ENCODE measurements at places on chromosomes 16 and 17.

DNA sequence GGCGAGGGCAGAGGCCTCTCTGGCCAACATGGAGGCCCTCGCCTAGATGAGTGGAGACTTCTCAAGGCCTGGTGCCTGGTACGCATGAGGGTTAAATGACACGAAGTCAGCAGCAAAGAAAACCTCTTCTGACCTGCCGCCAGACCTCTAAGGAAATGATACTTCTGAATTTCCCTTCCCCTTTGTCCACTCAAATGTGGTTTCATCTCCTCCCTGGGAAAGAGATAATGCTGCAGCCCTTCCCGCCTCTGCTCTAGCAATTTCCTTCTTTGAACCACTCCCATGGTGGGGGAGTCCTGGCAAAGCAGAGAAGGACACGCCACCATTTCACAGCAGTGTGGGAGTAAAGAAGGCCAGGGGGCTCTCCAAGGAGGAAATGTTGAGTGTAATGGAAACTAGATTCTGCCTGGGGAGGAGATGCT is 65.7 kb upstream of the BCAR1 start:
- no peak for DNase-seq

DNA sequence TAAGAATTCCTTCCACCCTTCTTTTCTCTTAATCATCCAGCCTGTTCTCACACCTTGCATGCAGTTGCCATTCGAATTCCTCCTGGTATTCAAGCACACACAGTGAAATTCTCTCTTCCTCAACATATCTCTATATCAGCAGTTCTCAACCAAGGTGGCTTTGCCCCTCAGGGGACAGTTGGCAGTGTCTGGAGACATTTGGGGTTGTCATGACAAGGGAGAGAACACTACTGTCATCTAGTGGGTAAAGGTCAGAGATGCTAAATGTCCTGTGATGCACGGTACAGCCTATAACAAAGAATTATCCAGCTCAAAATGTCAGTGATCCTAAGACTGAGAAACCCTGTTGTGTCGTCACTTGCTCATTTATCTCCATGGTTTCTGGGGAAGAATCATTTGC is 94.8 kb upstream of the CPHXL start:
- no peak for DNase-seq

GRCh38 chr16:69508033-69508755 is 57.6 kb upstream of the NFAT5 start:
- no peak for DNase-seq

- DNase-seq: no peak
Measured at GRCh38 chr17:57724026-57724728, 20.9 kb downstream of the CCDC182 start.

- no peak for DNase-seq
Measured at GRCh38 chr16:2032285-2033056, 5.8 kb downstream of the NHERF2 start.

- no peak for DNase-seq
Measured at GRCh38 chr17:19345067-19345460, 17.5 kb downstream of the B9D1 start.

DNA sequence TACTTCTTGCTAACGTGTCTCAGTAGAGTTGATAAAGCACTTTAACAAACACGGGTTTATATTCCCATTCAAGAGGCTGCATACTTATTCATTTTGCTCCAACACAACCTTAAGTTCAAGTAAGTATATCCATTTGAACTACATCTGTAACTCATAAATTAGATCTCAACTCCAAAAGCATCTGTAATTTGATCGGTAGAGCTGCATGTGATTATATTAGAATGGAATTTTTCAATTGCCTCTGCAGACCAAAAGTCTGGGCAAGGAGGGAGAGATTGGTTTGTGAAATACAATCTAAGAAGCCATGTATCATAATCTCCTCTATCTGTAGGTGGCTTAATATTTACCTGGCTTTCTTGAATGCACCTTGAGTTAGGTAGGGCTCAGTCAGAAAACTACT is 371.0 kb downstream of the RBFOX1 start:
- no peak for DNase-seq

GRCh38 chr16:66529475-66529874 is 20.4 kb downstream of the TK2 start:
- DNase-seq: no peak

- no peak for DNase-seq
Measured at GRCh38 chr17:3961564-3962047, 2.6 kb downstream of the ATP2A3 start.

DNA sequence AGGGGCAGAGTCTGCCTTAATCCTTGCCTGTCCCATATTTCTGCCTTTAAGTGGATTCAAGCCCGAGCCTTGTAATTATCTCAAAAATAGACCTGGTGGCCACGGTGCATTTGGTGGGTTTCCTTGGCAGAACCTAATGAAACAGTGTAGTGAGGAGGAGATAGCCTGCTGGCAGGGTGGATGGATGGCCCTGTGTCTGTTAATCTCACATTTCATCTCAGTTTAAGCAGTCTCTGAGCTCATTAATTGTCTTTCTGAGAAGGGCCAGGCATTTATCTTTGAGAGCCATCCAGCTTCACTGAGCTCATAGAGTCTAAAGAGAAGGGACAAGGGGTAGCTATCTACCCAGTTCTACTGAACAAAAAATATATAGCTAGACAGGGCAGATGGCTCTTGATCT is 364.0 kb upstream of the EEF2KMT start:
- DNase-seq: no peak

GRCh38 chr16:57562066-57562465 is 19.6 kb downstream of the ADGRG5 start:
- DNase-seq: no peak

DNA sequence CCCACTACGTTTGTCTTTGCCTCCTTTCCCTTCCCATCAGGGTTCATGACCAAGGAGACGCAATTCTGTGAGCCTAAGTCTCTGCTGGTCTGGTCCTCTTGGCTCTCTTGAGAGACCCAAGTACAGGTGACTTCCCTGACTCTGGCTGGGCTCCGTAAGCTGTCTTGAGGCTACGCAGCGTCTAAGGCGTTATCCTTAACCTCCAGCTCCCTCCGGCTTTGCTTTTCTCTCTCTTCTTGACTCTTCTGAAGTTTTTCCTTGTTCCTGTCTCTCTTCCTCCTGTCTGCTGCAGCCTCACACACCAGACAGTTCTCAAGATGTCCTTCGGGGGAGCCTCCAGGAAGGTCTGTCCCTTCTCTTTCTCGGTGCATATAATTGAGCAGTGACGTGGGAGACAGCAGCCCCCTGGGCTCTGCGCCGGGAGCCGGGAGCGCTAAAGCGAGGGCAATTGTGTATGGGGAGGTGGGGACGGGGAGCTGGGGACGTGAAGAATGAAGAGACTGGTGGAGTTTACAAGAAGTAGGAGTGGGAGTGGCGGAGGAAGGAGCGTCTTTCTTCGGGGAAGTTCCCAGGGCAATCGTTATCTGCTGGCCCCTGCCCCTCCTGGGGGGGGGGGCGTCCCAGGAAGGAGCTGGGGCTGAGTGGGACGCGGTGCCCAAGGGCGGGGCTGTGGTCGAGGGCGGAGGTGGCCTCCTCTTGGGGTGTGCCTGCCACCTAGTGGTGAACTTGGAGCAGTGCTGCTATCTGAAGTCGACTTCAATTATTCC is 6.9 kb upstream of the PIRT start:
- DNase-seq: peak; percentile 59

- peak; percentile 43 for DNase-seq
Measured at GRCh38 chr16:50152351-50152806, 727 bp upstream of the TENT4B start.

GRCh38 chr16:12228079-12228601 is 251.6 kb downstream of the SNX29 start:
- DNase-seq: no peak

DNA sequence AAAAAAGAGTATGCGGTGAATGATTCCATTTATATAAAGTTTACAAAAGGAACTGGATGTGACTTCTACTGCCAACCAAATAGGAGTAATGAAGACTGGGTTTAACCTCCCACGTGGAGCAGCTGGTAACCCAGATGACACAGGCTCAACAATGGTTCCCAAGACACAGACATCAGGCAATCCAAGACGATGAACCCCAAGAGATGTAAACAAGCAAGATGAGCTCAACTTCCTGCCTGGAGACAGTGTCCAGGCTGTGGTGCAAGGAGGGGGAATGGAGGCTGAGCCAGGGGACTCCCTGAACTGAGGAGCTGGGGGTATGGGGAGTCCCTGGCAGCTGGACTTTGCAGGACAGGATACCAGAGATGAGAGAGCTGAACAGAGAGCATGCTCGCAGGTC is 104.7 kb downstream of the LITAF start:
- DNase-seq: no peak

- no peak for DNase-seq
Measured at GRCh38 chr17:71522383-71522782, 598.4 kb upstream of the SOX9 start.

- no peak for DNase-seq
Measured at GRCh38 chr17:74757931-74758847, 9.8 kb downstream of the NHERF1 start.

- no peak for DNase-seq
Measured at GRCh38 chr17:40443988-40444899, 994 bp downstream of the IGFBP4 start.

- no peak for DNase-seq
Measured at GRCh38 chr16:56852401-56852730, 12.6 kb upstream of the SLC12A3 start.

- DNase-seq: no peak
Measured at GRCh38 chr16:73615071-73615940, 567.4 kb upstream of the ZFHX3 start.

- DNase-seq: no peak
Measured at GRCh38 chr17:46832945-46833839, 14.7 kb upstream of the WNT3 start.

DNA sequence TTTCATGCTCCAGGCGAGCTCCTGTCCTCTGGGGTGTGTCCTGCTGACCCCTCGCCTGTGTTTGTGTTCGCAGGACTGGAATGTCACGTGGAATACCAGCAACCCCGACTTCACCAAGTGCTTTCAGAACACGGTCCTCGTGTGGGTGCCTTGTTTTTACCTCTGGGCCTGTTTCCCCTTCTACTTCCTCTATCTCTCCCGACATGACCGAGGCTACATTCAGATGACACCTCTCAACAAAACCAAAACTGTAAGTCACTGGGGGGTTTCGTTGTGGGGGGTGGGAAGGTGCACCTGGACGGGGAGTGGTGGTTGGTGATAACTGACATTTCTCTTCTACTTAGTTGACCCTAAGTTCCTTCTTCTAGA is 58.3 kb downstream of the ABCC1 start:
- no peak for DNase-seq

- DNase-seq: no peak
Measured at GRCh38 chr17:2983255-2983654, 80.2 kb downstream of the OR1D5 start.

DNA sequence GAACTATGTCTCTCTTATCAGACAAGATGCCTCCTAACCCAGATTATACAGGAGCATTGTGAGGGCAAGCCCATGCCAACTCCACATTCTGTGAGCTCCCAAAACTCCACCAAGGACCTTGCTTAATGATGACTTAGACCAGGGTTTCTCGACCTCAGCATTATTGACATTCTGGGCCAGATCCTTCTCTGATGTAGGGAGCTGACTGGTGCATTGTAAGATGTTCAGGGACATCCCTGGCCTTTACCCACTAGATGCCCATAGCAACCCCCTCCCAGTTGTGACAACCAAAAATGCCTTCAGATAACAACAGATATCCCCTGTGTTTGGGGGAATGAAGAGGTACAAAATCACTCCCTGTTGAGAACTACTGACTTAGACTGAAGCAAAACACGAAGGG is 43.6 kb downstream of the HOXB1 start:
- no peak for DNase-seq

- peak; percentile 60 for DNase-seq
Measured at GRCh38 chr16:78235168-78235800, 135.8 kb downstream of the WWOX start.

- DNase-seq: no peak
Measured at GRCh38 chr16:933581-933980, 37.2 kb downstream of the LMF1 start.

- DNase-seq: no peak
Measured at GRCh38 chr17:1546292-1546922, 16.2 kb downstream of the PITPNA start.

DNA sequence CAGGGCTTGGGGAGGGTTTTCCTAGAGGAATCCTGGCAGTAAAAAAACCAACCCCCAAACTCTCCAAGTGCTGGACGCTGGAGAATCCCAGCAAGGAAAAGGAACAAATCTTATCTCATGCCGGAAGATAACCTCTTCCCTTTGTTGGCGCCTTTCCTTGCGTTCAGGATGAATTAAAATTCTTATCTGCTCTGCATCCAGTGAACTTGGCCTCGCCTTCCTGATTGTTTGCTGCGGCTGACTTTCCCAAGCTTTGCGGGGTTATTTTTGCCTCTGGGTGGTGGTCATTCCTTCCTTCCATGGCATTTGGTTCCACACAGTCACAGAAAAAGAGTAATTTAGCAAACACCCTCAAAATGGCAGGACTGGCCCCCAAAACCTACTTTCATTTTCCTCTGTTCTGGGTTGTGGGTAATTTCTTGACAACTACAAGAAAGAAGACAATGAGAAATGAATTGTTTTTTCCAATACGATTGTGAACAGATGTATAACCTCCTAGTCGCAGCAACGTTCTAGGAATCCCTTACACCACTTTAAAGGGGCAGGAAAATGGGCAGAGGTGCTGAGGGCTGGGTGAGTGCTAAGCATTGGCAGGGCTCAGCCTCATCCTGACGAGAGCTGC is 77.8 kb downstream of the MRC2 start:
- no peak for DNase-seq

GRCh38 chr16:13298666-13299065 is 397.3 kb downstream of the SHISA9 start:
- DNase-seq: no peak

- no peak for DNase-seq
Measured at GRCh38 chr17:72185564-72185963, 64.7 kb downstream of the SOX9 start.

DNA sequence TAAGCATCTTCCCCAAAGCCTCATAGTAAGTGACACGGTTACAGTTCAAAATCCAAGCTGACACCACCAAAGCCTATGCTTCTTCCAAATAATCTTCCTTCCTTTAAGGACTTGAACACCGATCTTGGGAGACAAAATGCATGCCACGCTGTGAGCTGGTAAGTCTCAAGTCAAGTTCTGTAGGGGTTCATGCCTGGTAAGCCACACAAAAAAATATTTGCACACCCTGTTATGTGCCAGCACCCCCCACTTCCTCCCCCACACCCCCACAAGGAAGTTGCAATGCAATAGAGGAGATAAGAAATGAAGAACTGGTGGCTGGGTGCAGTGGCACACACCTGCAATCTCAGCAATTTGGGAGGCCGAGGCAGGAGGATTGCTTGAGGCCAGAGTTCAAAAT is 5.6 kb downstream of the NOG start:
- peak; percentile 70 for DNase-seq

- DNase-seq: no peak
Measured at GRCh38 chr17:74408262-74408661, 23.6 kb upstream of the GPRC5C start.

Data from CD8-positive, alpha-beta T cell (primary cell).